Activated naive CD4-positive, alpha-beta T cell (primary cell): ENCODE measurements at places on chromosomes 7 and 10.

GRCh38 chr10:88390041-88390440 is 193.1 kb downstream of the RNLS start:
- DNase-seq = no peak

GRCh38 chr7:129748356-129749109 is 137.0 kb downstream of the NRF1 start:
- no peak for DNase-seq

GRCh38 chr7:18315241-18315640 is 180.3 kb upstream of the HDAC9 start:
- no peak for DNase-seq

DNA sequence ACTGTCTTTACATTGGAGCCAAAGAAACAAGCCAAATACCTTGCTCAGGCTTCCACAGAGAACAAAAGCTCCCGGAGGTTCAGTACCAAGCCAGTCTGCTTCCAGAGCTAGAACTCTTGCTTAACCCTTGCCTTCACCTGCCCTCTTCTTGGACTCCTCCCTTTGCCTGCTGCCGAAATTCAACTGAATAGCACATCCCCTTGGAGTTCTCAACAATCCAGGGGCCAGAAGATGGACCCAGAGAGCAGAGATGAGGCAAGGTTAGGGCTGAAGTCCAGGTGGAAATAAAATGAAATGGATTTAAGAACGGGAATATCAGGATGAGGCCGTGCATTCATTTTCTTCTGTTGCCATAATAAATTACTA is 876 bp upstream of the PIK3AP1 start:
- no peak for DNase-seq

- peak; percentile 60 for DNase-seq
Measured at GRCh38 chr7:44977304-44977958, 1.4 kb downstream of the MYO1G start.

DNA sequence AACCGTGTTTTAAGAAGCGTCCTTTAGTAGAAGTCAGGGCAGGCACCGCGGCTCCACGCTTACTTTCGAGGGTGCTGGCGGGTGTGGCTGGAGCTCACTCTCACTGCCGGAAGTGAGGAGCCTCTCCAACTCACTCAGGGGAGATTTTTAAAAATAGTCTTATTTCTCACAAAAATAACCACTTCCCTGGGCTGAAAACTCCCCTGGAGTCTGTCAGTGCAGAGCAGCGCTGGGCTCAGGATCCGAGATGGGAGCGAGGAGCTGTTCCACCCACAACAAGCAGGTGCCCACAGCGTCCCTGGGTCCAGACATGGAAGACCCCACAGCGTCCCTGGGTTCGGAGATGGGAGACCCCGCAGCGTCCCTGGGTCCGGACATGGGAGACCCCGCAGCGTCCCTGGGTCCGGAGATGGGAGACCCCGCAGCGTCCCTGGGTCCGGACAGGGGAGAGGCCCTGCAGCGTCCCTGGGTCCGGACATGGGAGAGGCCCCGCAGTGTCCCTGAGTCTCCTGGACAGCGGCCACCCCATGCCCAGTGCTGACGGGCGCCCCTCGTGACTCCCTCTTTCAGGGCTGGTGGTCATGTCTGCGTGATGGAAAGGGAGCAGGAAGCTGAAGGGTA is 51.2 kb downstream of the VIPR2 start:
- no peak for DNase-seq

GRCh38 chr10:77111611-77112550 is 525.7 kb downstream of the KCNMA1 start:
- DNase-seq = no peak

GRCh38 chr10:120422457-120422856 is 34.6 kb upstream of the PLPP4 start:
- no peak for DNase-seq

DNA sequence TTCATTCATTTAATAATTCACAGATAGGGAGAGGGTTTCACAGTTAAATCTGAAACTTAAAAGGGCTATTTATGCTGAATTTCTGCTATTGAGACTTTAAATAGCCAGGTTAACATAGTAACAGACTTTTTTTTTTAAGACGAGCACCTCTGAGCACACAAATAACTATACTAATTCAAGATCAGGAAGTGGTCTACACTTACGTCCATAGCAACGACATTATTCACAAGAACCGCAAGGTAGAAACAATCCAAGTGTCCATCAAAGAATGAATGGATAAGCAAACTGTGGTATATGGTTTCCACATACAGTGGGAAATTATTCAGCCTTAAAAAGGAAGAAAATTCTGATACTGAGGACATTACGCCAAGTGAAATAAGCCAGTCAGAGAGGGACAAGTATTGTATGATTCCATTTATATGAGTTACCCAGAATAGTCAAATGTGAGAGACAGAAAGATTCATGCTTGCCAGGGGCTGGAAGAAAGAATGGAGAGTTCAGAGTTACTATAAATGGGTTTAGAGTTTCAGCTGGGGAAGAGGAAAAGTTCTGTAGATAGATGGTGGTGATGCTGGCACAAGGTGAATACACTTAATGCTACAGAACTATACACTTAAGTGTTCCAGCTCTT is 140.3 kb upstream of the LAMB4 start:
- no peak for DNase-seq

DNA sequence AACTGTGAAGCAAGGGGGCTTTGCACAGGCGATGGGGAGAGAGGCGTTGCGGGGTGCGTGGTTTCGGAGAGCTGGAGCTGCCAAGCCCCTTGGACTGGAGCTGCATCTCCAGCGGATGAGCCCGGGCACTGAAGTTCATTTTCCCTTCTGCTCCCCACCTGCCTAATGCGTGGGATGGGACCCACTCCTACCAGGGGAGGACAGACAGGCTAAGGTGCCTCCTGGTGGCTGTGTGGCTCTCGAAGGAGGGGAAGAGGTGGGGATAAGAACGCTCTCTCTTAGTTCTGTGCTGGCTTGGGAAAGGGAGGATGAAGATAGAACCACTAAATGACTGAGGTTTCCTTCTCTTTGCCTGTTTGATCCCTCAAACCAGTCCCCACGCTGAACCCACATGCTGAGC is 177.6 kb upstream of the PITRM1 start:
- DNase-seq = no peak

DNA sequence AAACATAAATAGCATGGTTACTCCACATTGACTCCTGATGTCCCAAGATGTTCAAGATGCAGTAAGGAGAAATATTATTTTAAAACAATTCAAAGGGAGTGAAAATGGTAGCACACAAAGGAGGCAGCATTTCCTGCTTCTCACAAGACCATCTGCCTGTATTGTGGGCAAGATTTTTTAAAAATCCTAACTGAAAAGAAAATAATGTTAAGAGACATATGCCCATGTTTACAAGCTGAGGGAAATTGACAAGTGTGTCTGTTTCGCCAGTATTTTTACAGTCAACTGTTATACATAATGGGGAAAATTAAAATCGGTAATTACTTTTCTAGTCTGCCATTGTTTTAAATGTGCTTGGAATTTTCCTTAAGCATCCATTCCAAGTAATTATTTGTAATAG is 646.2 kb upstream of the C7orf33 start:
- DNase-seq = no peak

DNA sequence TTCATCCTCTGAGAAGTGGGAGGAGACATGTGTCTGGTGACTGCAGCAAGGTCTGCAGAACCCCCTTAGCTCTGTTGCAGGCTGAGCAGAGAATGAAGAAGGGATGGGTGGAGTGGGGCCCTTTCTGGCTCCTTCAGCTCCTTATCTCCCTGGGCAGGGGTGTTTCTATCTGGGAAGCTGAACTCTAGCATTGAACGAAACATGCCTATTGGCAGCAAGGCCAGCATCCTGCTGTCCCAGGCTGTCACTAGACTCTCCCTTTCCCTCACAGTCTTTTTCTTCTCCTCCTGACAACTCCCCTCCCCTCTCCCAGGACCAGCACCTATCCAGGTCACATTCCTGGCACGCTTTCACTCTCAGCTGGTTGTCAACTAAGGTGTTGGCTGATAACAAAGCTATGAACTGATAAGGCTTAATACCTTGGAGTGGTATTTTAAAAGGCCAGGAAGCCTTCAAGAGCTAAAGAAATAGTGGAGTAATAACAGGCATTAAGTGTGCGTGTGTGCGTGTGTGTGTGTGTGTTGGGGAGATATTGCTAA is 128.8 kb upstream of the FZD8 start:
- DNase-seq = no peak

GRCh38 chr10:10056961-10057360 is 960.7 kb upstream of the CELF2 start:
- no peak for DNase-seq

GRCh38 chr10:45239642-45240041 is 75.8 kb downstream of the OR13A1 start:
- DNase-seq = no peak

DNA sequence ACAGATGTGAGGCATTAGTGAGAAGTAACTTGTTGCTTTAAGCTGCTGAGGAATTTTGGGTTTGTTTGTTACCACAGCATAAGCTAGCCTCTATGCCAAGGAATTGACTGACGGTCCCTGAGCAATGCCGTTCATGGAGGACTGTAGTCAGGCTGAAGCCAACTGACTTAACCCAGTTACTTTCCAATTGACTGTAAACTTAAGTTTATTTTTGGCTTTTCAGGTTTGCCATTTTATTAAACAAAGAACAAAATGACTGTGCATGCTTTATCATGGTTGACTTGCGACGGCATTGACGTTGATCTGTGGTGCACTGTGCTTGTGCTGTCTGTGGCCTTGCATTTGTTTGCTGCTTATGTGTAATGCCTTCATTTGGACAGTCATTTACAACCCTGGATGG is 53.5 kb downstream of the DNAJB9 start:
- DNase-seq = no peak

DNA sequence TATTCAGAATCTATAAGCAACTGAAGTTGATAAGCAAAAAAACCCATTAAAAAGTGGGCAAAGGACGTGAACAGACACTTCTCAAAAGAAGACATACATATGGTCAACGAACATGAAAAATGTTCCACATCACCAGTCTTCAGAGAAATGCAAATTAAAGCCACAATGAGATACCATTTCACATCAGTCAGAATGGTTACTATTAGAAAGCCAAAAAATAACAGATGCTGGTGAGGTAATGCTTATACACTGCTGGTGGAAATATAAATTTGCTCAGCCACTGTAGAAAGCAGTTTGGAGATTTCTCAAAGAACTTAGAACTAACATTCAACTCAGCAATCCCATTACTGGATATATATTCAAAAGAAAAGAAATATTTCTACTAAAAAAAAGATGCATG is 332.8 kb upstream of the PLXDC2 start:
- no peak for DNase-seq

DNA sequence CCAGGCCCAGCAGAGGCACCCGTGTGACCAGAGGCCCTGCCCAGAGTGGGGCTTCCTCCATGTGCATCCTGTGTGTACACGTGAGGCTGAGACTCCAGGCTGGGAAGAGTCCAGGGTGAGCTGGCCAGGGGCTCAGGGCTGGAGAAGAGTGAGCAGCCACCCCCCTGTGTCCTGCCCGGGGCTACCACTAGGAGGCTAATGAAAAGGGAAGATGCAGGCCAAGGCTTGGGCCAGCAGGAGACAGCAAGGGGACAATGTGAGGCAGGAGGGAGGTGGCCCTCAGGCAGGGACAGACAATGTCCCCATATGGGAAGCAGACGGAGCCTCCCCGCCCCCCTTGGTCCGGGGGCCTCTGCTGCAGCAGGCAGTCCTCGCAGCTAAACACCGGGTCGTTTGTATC is 102.0 kb downstream of the HIF1AN start:
- DNase-seq = no peak

- no peak for DNase-seq
Measured at GRCh38 chr7:153430931-153431330, 621.3 kb upstream of the DPP6 start.

GRCh38 chr7:75835688-75836285 is 22.2 kb upstream of the CCL24 start:
- no peak for DNase-seq

DNA sequence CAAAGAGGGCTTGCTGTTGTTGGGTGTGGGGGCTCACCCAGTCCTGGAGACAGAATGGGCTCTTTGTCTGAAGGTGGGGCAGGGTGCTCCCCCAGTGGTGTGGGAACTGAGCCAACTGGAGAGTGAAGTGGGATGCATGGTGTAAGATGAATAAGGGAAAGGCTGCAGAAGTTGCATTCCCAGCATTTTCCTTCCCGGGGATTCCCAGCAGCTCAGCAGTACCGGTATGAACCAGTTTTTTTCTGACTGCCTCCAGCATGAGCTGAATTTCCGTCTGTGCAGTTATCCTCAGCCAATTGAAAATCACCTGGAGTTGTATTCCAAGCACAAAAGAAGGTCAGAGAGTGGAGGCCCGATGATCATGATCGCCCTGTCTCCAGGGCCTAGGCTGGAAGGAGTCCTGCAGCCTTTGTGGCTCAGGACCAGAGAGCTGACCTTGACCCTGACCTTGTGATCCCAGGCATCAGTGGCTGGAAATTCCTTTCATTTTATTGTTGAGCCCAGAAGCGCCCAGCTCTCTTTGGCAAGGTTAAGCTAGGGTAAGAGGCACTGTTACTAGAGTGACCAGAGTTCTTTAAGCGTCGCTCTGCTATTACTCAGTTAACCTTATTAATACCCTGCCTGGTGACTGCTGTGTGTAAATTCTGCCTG is 33.4 kb downstream of the OGDH start:
- no peak for DNase-seq

- DNase-seq = no peak
Measured at GRCh38 chr10:11793762-11794479, 29.2 kb upstream of the PROSER2 start.

- DNase-seq = no peak
Measured at GRCh38 chr7:7707246-7707645, 11.2 kb downstream of the RPA3 start.

DNA sequence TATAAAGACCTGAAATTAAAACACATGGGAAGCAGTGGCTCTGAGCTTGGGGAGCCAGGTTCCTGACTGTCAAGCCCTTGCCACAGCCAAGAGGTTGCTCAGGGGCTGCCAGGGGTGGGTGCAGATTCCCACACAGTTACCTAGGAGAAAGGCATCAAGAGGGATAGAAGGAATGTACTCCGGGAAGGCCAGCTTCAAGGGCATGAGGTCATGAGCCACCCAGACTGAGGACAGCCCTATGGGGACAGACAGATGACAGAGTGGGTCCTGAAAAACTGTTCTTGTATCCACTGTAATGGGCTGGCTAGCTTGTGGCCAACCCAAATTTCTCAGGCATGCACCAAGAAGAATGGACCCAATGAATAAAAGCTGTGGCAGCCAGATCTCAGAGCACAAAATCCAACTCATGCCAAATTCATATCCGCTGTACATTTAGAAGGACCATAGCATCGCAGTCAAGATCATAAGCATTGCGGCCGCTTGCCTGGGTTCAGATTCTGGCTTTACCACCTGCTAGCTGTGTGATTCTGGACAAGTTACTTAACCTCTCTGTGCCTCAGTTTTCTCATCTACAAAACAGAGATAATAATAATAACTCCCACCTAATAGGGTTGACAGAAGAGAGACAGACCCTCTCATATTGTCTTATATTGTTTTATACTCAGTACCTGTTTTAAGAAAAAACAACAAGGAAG is 44.9 kb upstream of the KCNMA1 start:
- DNase-seq = no peak

DNA sequence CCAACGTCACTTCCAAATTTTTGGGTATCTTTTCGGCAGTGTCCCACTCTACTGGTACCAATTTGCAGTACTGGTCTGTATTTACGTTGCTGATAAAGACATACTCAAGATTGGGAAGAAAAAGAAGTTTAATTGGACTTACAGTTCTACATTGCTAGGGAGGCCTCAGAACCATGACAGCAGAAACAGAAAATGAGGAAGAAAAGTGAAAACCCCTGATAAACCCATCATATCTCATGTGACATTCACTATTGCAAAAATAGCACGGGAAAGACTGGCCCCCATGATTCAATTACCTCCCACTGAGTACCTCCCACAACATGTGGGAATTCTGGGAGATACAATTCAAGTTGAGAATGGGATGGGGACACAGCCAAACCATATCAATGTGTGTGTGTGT is 364.0 kb upstream of the KCND2 start:
- DNase-seq = no peak

GRCh38 chr7:2639181-2639681 is 7.4 kb downstream of the TTYH3 start:
- DNase-seq = no peak
